Hematopoietic multipotent progenitor cell treated with erythropoietin and hydrocortisone succinate and interleukin-3 and kit ligand, for 4 days (in vitro differentiated cells): ENCODE measurements at places on chromosomes 16 and 17.

DNA sequence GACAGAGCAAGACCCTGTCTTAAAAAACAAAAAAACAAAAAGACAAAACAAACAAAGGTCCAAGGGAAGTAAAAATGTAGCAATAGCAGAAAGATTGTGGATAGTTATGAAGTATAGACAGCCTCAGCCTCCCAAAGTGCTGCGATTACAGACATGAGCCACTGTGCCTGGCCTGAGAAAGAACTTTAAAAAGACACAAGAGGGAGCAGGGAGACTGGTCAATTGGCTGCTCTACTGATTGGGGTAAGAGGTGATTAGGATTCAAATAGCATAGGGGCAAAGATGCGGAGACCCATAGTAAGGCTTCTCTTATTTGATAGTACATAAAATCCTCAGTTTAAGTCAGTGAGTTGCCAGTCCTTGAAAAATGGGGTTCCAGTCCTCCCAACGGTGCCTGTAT is 518.2 kb upstream of the GOT2 start:
- no peak for DNase-seq

GRCh38 chr17:15264542-15264941 is 584 bp downstream of the PMP22 start:
- no peak for DNase-seq

- no peak for DNase-seq
Measured at GRCh38 chr17:32828822-32829221, 48.1 kb downstream of the MYO1D start.

DNA sequence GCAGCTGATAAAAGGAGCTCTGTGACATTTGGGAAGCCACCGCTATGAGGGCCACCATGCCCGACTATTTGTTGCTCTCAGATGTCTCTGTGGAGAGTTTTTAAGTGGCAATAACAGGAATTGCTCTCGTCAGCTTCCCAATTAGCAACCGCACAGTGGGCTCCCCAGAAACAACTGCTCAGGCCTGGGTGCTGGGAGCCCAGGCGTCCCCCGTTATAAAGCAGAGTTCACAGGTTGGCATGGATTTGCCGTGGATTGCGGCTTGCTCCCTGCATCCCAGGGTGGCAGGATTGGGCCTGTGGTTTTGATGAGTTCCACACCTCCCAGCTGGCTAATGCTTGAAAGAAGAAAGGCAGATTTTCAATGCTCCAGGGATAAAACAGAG is 289.9 kb downstream of the CPPED1 start:
- no peak for DNase-seq

GRCh38 chr16:8760021-8760420 is 37.4 kb downstream of the TMEM186 start:
- DNase-seq: no peak
